ENCODE measurements at places on chromosomes 3 and 15.

DNA sequence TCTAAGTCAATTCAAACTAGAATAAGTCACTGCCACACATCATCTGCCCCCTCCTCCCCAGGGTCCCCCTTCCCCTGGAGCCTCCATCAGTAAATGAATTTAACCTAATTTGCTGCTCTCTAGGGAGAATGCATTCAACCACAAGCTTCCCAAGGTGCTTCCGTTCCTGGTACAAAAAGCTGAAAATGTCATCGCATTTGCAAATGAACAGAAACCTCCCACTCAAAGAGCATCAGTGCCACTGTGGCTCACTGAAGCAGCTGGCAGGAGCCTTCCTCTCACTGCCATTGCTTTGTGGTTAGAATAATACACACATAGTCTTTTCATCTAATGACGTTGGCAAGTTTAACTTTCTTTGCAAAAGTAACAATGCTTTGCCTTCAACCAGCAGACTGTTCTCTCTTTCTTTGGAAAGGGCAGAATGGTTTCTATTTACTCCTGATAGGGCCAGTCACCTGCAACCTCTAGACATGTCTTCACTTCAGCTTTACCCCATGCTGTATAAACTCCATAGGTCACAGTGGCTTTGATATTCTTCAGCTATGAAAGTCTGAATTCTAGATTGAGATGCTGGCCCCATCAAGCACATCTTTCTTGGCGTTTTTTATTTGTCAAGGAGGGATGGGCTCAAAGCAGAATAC, 238.1 kb downstream of the CPNE4 start:
- H3K36me3 ChIP-seq: no peaks in the 10 kb centered on the region
- DNase-seq: no peak
- peaks cover 10% of the 10 kb centered on the region for H3K4me1 ChIP-seq
- H3K27me3 ChIP-seq: no peaks in the 10 kb centered on the region
- no peak overlapping the region for H3K4me3 ChIP-seq
- no peak overlapping the region for H3K27ac ChIP-seq

DNA sequence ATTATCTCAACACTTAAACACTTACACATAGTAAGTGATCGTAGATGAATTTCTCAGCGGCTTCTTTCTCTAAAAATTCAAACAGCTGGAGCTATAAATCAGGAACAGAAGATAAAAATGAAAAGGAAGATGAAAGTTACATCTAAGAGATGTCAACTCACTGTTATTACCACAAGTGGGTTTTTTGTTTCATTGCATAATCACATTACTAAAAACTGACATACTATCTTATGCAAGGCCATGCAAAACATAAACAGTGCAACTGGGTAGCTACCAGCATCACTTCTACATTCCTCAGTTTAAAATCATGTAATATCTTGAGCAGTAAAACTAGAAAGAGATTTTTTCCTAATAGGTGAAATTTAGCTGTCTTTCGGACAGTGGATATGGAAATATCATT, 14.9 kb downstream of the MINDY4B start:
- no peaks in the 10 kb centered on the region for H3K27me3 ChIP-seq
- no peak for DNase-seq
- no peak overlapping the region for H3K27ac ChIP-seq
- H3K4me1 ChIP-seq: no peaks in the 10 kb centered on the region

DNA sequence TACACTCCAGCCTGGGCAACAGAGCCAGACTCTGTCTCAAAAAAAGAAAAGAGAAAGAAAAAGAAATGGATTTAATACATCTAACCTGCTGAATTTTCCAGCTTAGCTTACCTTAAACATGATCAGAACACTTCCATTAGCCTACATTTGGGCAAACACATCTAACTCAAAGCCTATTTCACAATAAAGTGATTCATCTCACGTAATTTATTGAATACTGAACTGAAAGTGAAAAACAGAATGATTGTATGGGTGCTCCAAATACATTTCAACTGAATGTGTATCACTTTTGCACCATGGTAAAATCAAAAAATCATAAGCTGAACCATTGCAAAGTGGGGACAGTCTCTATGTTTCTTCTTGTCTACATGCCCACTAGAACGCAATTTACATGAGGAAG, 9.0 kb downstream of the PIK3R4 start:
- H3K27ac ChIP-seq: no peak overlapping the region
- peaks cover 25% of the 10 kb centered on the region for H3K36me3 ChIP-seq
- DNase-seq: no peak
- peaks cover 15% of the 10 kb centered on the region for H3K4me1 ChIP-seq
- no peak overlapping the region for H3K4me3 ChIP-seq

GRCh38 chr3:184129012-184129411, 6.1 kb upstream of the EIF2B5 start:
- no peak overlapping the region for H3K4me3 ChIP-seq
- peak; percentile 70 for DNase-seq
- no peak overlapping the region for H3K27ac ChIP-seq
- H3K4me1 ChIP-seq: peaks cover 5% of the 10 kb centered on the region
- no peaks in the 10 kb centered on the region for H3K36me3 ChIP-seq
- H3K27me3 ChIP-seq: no peaks in the 10 kb centered on the region

DNA sequence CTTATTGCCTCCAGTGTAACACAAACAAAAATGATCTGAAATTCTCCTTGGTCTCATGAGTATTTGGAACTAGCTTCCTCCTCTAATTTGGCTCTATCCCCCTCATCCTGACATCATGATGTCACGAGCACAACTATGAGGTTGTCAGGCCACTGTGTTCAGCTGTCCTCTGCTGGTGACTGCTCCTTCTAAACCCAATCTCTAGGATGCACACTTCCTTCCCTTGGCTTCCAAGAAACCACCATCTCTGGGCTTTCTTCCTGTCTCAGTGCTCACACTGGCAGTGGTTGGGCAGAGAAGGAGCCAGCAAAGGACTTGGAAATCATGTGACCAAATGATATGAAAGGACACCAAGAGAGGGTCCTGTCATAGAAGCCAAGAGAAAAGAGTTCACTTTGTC, 30.7 kb upstream of the EIF1B start:
- no peak for DNase-seq
- no peaks in the 10 kb centered on the region for H3K36me3 ChIP-seq
- H3K4me3 ChIP-seq: no peak overlapping the region
- no peaks in the 10 kb centered on the region for H3K27me3 ChIP-seq
- no peak overlapping the region for H3K27ac ChIP-seq

- no peak overlapping the region for H3K27ac ChIP-seq
- H3K4me3 ChIP-seq: no peak overlapping the region
- no peak for DNase-seq
- H3K36me3 ChIP-seq: no peaks in the 10 kb centered on the region
Observed at GRCh38 chr3:101903451-101903871, 54.1 kb downstream of the NFKBIZ start.

DNA sequence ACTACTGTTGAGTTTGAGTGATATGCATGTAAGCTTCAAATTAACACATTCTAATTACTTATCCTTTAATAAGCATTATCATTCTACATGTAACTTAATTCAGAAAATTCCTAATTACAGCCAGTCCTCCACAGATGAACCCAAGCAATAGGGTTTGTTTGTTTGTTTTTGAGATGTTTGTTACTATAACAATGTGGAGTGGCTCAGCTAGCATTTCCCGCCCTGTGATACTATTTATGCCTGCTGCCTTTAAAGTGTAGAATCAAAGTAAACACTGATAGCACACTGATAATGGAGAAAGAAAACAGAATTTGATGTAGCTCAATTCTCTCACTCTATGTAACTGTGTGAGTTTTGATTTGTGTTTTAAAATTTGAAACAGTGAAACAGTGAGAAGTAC, 105.1 kb upstream of the IGF1R start:
- H3K4me1 ChIP-seq: peaks cover 3% of the 10 kb centered on the region
- H3K27ac ChIP-seq: no peak overlapping the region
- DNase-seq: no peak
- H3K4me3 ChIP-seq: no peak overlapping the region
- H3K27me3 ChIP-seq: no peaks in the 10 kb centered on the region

- H3K27me3 ChIP-seq: no peaks in the 10 kb centered on the region
- H3K27ac ChIP-seq: no peak overlapping the region
- no peak overlapping the region for H3K4me3 ChIP-seq
- H3K36me3 ChIP-seq: no peaks in the 10 kb centered on the region
- no peaks in the 10 kb centered on the region for H3K4me1 ChIP-seq
Observed at GRCh38 chr3:116038968-116039650, 406.2 kb downstream of the LSAMP start.

DNA sequence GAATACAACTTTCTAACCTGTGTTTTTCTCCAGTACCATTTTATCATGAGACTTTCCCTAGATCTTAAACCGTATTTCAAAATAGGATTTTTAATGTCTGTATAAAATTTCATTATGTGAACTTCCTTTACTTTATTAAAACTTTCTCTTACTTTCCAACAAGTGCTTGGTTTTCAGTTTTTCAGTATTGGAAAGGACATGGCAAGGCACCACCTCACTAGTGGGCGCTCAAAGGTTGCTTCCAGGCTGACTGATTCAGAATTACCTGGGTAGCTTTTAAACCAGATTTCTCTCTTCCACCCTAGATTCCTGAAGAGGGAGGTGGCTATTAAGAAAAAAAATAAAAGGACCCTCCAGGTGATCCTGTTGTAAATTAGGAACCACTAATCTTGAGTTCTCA, 236.6 kb downstream of the SOX2 start:
- no peak for DNase-seq
- no peaks in the 10 kb centered on the region for H3K36me3 ChIP-seq
- H3K27me3 ChIP-seq: no peaks in the 10 kb centered on the region
- H3K27ac ChIP-seq: no peak overlapping the region
- H3K4me3 ChIP-seq: no peak overlapping the region

- H3K27me3 ChIP-seq: no peaks in the 10 kb centered on the region
- H3K36me3 ChIP-seq: no peaks in the 10 kb centered on the region
- no peak overlapping the region for H3K27ac ChIP-seq
- no peak for DNase-seq
- H3K4me1 ChIP-seq: no peaks in the 10 kb centered on the region
Observed at GRCh38 chr3:100151024-100151707, 36.9 kb upstream of the FILIP1L start.

DNA sequence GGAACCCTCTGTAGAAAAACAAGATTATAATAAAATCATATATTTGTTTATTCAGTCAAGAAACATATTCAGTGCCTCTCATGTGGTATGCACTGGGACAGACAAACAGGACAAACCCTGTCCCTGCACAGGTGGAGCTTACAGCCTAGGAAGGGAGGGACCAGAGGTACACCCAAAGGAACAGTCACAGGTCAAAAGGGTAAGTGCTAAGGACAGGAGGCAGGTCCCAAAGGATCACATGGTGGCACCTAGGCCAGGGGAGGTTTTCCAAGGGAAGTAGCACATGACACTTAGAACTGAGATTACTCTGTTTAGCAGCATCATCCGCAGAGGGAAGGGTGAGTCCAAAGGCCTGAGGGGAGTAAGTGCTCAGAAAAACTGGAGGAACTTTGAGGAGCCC, 254.4 kb upstream of the ARRDC4 start:
- no peak overlapping the region for H3K27ac ChIP-seq
- no peak for DNase-seq
- H3K27me3 ChIP-seq: no peaks in the 10 kb centered on the region
- no peaks in the 10 kb centered on the region for H3K36me3 ChIP-seq
- no peaks in the 10 kb centered on the region for H3K4me1 ChIP-seq
- H3K4me3 ChIP-seq: no peak overlapping the region

DNA sequence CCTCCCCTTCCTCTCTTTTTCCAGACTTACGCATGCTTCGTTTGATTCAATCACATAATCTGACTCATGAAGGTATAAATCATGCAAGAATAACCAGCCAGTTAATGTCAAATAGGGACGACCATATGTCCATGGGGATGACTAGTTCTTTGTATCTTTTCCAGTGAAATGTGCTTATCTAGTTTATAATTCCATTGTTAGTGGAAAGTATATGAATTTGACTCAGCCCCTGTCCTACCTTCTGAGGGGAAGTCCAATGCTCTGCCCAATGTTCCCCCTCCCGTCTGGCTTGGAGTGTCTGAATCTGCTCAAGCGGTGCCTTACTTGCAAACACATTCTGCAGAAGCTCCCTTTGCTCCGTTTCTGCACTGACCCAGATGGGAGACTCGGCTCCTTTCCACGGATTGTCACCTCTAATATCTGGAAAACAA, 55.0 kb upstream of the EPHB3 start:
- H3K27ac ChIP-seq: no peak overlapping the region
- no peaks in the 10 kb centered on the region for H3K4me1 ChIP-seq
- H3K27me3 ChIP-seq: peaks cover 25% of the 10 kb centered on the region

GRCh38 chr3:127395663-127396355, 108.0 kb upstream of the PRR20G start:
- DNase-seq: peak; percentile 65
- H3K27ac ChIP-seq: no peak overlapping the region
- no peak overlapping the region for H3K4me3 ChIP-seq
- H3K27me3 ChIP-seq: no peaks in the 10 kb centered on the region

DNA sequence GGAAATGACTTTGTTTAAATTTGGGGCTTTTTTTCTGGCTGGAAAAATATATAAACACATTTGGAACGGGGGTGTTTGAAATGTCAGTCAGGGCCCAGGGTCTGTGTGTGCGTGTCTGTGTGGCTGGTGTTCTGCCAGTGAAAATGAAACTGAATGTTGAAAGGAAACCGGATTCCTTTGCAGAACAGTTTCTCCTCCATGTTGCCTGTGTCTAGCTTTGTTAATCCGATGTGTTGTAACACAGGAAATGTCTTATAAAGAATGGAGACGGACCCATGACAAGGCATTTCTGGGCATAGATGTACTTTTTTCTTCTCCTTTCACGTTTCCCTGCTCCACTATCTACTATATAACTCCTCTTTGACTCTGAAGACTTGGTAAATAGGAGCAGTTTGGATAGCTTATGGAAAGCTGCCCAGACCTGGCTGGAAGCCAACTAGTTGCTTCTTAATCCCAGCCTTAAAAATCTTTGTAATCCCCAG, 2.8 kb downstream of the SQOR start:
- no peaks in the 10 kb centered on the region for H3K36me3 ChIP-seq
- H3K4me1 ChIP-seq: peaks cover 60% of the 10 kb centered on the region
- H3K27me3 ChIP-seq: no peaks in the 10 kb centered on the region
- no peak for DNase-seq

- no peaks in the 10 kb centered on the region for H3K27me3 ChIP-seq
- no peak overlapping the region for H3K4me3 ChIP-seq
- no peaks in the 10 kb centered on the region for H3K4me1 ChIP-seq
- DNase-seq: no peak
- H3K36me3 ChIP-seq: no peaks in the 10 kb centered on the region
Observed at GRCh38 chr3:133730993-133731392, 15.2 kb upstream of the TF start.

DNA sequence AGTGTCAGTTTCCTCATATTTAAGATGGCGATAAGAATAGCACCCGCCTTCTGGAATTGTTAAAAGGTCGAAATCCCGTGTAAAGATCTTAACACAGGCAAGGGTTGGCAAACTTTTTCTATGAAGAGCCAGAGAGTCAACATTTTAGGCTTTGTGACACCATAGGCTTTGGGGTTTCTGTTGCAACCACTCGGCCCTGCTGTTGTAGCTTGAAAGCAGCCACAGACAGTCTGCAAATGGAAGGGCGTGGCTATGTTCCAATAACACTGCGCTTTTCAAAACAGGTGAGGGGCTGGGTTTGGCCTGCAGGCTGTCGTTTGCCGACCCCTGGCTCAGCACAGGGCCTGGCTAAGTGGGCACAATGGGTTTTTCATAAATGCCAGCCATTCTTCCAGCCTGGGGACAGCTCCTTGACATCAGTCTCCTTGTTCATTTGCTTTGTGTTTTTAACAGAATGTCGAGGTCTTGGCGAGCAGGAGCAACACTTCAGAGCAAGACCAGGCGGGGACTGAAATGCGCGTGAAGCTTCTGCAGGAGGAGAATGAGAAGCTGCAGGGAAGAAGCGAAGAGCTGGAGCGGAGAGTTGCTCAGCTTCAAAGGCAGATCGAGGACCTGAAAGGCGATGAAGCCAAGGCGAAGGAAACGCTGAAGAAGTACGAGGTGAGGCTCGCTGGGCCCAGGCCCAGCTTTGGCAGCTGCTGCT, 75.2 kb upstream of the MYZAP start:
- H3K36me3 ChIP-seq: no peaks in the 10 kb centered on the region
- H3K27ac ChIP-seq: peak overlapping the region; percentile 39
- DNase-seq: no peak
- no peak overlapping the region for H3K4me3 ChIP-seq

Measured in upper lobe of right lung (tissue), 1 donor.